Spleen (tissue), 13 donors: ENCODE measurements at places on chromosomes 3 and 15. TPM values are rescaled to one million over a fixed set of nuclear protein-coding genes. Genes with fewer than 3 reads are reported as not detected.

DNA sequence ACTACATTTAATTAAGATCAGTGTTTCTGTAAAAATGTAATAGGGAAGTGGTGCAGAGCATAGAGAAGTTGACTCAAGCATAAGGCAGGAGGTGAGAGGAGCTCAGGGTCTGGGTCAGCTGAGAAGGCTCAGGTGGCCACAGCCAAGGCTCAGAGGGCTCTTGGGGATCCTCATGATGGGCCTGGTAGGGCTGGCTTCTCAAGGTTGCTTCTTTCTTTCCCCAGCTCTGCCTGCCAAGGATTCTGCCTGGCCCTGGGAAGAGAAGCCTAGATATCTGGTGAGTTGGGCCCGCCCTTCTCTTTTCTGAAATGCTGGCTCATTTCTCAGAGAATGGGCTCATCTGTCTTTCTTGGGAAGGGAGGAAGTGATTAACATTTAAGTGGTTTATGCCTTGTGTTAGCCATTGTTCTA is 6.5 kb downstream of the ZNF589 start:
- peak overlapping the region; percentile 64 for H3K27ac ChIP-seq
- peaks cover 37% of the 10 kb centered on the region for H3K4me1 ChIP-seq
- no peaks in the 10 kb centered on the region for H3K27me3 ChIP-seq
- no peak overlapping the region for H3K4me3 ChIP-seq
- no peak for DNase-seq
- H3K36me3 ChIP-seq: peaks cover 38% of the 10 kb centered on the region

DNA sequence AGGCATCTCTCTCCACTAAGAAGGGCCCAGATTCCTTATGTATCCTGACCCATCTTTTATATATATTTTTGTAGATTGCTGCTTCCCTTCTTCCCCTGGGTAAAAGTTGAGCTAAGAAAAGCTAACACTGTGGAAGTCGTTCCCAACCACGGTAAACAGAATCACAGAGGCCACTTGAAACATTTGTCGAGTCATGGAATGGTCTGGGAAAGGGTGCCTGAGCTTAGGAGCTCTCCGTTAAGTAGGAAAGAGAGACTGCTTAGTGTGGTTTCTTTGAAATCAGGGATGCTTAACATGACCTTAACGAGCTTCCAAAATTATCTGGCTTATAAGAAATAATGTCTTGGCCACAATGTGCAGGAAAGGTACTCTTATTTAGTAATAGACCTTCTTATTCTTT is 45.6 kb downstream of the ARNT2 start:
- H3K4me3 ChIP-seq: no peak overlapping the region
- no peaks in the 10 kb centered on the region for H3K36me3 ChIP-seq
- peaks cover 7% of the 10 kb centered on the region for H3K4me1 ChIP-seq
- DNase-seq: no peak
- no peaks in the 10 kb centered on the region for H3K27me3 ChIP-seq

DNA sequence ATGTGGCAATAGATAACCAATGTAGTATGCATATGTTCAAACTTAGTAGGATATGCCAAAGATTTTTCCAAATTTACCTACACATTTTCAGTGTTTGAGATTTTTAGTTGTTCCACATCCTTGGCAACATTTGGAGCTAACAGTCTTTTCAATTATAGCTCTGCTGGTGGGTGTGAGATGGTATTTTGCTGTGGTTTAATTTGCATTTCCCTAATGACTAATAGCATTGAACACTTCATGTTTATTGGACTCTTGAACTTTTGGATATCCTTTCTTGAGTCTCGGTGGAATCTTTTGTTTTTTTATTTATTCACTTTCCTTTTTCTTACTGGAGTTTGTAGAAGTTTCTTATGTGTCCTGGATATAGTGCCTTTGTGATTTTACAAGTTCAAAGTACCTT is 11.0 kb upstream of the ILDR1 start:
- H3K27me3 ChIP-seq: no peaks in the 10 kb centered on the region
- no peaks in the 10 kb centered on the region for H3K36me3 ChIP-seq
- H3K27ac ChIP-seq: no peak overlapping the region
- no peaks in the 10 kb centered on the region for H3K4me1 ChIP-seq

DNA sequence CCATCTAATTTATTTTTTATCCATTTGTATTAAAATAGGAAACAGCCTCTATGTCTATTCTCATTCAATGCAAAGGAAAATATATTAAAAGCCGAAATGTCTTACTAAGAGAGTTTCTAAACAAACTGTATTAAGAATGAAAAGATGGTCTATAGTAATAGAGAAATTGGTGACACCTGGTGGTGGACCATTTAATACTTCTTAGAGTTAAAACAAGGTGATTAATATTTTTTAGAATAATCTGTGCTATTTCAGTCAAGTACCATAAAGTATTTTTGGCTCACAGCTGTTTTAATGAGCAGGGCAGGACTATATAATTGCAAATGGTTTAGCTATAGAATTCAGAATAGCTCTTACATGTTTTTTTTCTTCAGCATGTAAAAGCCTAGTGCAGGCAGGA is 55.7 kb downstream of the SYNPR start:
- no peaks in the 10 kb centered on the region for H3K36me3 ChIP-seq
- no peaks in the 10 kb centered on the region for H3K4me1 ChIP-seq
- H3K27me3 ChIP-seq: peaks cover 9% of the 10 kb centered on the region
- no peak overlapping the region for H3K4me3 ChIP-seq

- no peaks in the 10 kb centered on the region for H3K27me3 ChIP-seq
- H3K4me1 ChIP-seq: no peaks in the 10 kb centered on the region
- no peak overlapping the region for H3K27ac ChIP-seq
- DNase-seq: peak; percentile 47
- no peaks in the 10 kb centered on the region for H3K36me3 ChIP-seq
Measured at GRCh38 chr3:164004205-164004604, 1074.1 kb downstream of the SI start.

NRROS gene
- total RNA-seq: 30.8 TPM
